Pancreas (tissue), 10 donors: ENCODE measurements at places on chromosomes 11 and 22.

DNA sequence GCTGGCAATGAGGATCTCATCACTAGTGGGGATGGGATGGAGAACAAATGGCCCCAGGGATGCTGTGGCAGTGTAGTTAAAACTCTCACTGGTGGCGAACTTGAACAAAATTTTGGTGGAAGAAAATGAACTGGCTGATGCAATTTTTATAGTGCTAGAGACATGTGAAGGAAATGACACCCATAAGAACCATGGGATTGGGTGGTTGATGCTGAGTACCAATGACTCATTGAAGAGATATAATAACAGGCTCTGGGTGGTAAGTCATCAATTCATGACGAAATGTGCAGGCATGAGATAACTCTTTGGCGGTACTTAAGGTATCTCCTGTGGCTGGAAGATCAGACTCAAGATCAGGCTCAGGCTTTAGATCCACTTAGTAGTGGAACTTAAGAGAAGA is 172.9 kb upstream of the DDI1 start:
- DNase-seq, result no peak
- H3K4me3 ChIP-seq, result no peak overlapping the region
- no peak overlapping the region for H3K27ac ChIP-seq
- no peaks in the 10 kb centered on the region for H3K36me3 ChIP-seq

DNA sequence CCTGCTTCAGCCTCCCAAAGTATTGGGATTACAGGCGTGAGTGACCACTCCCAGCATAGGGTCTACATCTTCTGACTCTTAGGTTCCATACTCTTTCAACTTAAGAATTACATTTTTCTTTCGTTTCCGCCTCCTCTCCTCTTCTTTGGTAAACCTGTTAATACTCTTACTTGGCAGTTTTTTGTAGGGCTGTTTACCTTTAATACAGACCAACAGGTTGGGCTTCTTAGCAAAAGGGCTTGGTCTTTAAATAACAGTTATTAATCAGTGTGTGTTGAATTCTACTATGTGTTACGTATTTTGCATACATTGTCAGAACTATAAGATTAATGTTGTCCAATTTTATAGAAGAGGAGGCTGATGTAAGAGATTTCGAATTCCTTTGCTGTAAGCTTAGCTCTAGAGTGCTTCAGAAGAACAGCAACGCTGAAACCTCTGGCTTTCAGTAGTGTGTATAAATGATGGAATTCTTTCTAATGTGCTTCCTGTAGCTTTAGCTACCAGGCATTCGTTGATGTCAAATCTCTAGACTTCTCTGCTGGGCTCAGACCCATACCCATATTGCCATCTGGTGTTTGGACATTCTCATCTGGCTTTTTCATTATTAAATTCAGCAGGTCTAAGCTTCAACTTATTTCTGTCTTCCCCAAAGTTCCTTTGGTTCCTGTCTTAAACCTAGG is 3.1 kb downstream of the FDX1 start:
- H3K27me3 ChIP-seq, result no peaks in the 10 kb centered on the region
- peak overlapping the region; percentile 62 for H3K27ac ChIP-seq
- peaks cover 46% of the 10 kb centered on the region for H3K4me1 ChIP-seq
- no peaks in the 10 kb centered on the region for H3K36me3 ChIP-seq
- no peak overlapping the region for H3K4me3 ChIP-seq

DNA sequence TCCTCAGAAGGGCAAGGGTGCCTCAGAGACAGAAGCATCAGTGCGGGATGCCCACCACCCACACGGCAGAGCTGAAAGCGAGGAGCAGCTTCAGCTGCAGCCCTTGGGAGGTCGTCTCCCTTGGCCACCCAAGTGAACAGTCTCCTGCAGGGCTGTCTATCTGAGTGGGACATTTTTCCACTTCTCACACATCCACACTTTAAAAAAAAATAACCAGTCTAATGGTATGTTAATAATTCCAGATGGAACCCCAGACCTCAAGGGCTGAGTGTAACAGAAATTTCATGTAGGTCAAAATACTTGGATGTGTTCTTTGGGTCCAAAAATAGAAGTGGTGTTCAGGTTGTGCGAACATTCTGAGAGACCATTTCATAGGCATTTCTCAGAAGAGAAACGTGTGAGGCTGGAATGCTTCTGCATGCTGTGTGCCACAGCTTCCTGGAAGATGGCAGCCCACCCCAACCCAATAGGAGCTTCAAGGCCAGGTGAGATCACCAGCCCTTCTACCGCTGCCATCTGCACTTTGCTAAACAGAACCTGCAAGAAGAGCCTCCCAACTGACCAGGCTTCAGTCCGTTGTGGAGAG is 623.2 kb downstream of the OPCML start:
- no peak overlapping the region for H3K27ac ChIP-seq
- no peaks in the 10 kb centered on the region for H3K27me3 ChIP-seq
- DNase-seq, result no peak
- no peaks in the 10 kb centered on the region for H3K4me1 ChIP-seq
- H3K36me3 ChIP-seq, result no peaks in the 10 kb centered on the region
- no peak overlapping the region for H3K4me3 ChIP-seq

GRCh38 chr11:9037046-9037780 is 33.4 kb upstream of the NRIP3 start:
- no peak for DNase-seq
- no peaks in the 10 kb centered on the region for H3K27me3 ChIP-seq
- no peaks in the 10 kb centered on the region for H3K36me3 ChIP-seq
- H3K4me1 ChIP-seq, result no peaks in the 10 kb centered on the region
- H3K27ac ChIP-seq, result no peak overlapping the region

DNA sequence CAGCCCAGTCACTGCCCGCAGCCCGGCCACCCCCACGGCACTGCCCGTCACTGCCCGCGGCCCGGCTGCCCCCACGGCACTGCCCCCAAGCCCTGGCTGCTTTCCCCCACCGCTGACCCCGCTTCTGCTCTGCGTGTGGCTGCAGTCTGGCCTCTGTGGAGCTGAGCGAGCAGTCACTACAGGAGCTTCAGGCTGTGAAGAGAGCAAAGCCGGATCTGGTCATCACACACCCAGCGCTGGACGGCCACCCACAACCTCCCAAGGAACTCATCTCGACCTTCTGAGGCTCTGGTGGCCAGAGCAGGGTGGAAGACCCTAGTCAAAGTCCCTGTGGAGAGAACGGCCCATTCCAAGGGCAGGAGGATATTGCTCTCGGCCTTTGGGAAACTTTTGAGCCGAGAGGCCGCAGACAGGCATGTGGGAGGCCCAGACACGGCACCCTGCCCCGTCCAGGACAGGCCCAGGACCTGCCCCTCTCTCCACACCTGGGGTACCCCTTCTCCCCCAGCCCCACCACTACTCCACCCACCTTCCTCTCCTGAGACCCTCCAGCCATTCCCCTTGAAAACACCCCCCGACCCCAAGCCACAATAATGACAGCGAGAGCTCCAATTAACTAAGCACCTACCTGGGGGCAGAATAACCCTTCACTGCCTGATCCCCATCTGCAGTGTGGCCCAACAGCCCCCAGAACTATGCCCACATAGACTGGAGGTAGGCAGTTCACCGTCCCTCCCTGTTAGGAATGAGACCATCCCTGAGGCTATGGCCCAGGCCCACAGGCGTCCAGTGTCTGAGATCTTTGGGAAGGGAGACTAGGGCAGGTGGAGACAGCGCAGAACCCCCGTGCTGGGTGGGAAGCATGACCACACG is 3.7 kb upstream of the PGGHG start:
- no peaks in the 10 kb centered on the region for H3K4me1 ChIP-seq
- no peak overlapping the region for H3K27ac ChIP-seq
- H3K4me3 ChIP-seq, result no peak overlapping the region
- H3K36me3 ChIP-seq, result no peaks in the 10 kb centered on the region

DNA sequence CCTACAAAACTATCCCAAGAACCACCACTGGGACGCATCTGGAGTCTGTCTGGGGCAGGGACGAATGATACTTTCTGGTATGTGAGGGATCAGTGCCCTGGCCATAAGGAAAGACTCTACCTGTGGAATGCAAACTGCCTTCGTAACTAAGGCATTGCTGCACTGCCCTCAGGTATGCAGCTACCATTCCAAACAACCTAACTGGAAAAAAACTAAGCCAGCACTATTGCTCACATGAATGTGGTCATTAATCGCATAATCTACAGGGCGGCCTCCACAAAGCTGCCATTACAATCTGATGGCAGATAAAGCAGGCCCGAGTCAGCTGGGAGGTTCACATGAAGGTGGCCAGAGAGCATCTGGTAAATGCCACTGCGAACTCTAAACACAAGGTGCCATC is 3.9 kb downstream of the PACSIN2 start:
- no peaks in the 10 kb centered on the region for H3K27me3 ChIP-seq
- no peak overlapping the region for H3K4me3 ChIP-seq
- H3K27ac ChIP-seq, result peak overlapping the region; percentile 76
- peaks cover 69% of the 10 kb centered on the region for H3K4me1 ChIP-seq
- H3K36me3 ChIP-seq, result no peaks in the 10 kb centered on the region
- no peak for DNase-seq

- no peak overlapping the region for H3K4me3 ChIP-seq
- H3K27me3 ChIP-seq, result no peaks in the 10 kb centered on the region
- H3K4me1 ChIP-seq, result no peaks in the 10 kb centered on the region
- H3K27ac ChIP-seq, result no peak overlapping the region
Observed at GRCh38 chr11:69307421-69307820, 13.5 kb downstream of the MYEOV start.

- no peak overlapping the region for H3K27ac ChIP-seq
- DNase-seq, result no peak
- no peaks in the 10 kb centered on the region for H3K27me3 ChIP-seq
- H3K4me1 ChIP-seq, result no peaks in the 10 kb centered on the region
- no peak overlapping the region for H3K4me3 ChIP-seq
- H3K36me3 ChIP-seq, result no peaks in the 10 kb centered on the region
Observed at GRCh38 chr11:112185883-112186282, 10.6 kb downstream of the BCO2 start.
